ENCODE measurements at places on chromosomes 12 and 14. TPM values are rescaled to one million over a fixed set of nuclear protein-coding genes. Genes with fewer than 3 reads are reported as not detected.

Gene CCDC196
- not detected for total RNA-seq

Gene SLC35F4
- total RNA-seq = not detected

Gene MANSC1
- 0.66 TPM for total RNA-seq

Gene MANSC4
- total RNA-seq = not detected

Gene HSPA2
- total RNA-seq = 3.8 TPM

Gene NOS1
- total RNA-seq = not detected

Gene ZNF140
- 14.9 TPM for total RNA-seq

Gene GDF3
- not detected for total RNA-seq

Gene DCN
- total RNA-seq = not detected

Gene PIWIL1
- total RNA-seq = 0.27 TPM

Gene ADCY4
- 5.8 TPM for total RNA-seq

Gene RNASE7
- not detected for total RNA-seq

Gene SDR9C7
- total RNA-seq = not detected

Gene FLVCR2
- 1.1 TPM for total RNA-seq

Gene CLEC1A
- total RNA-seq = not detected

Gene ANKRD33
- not detected for total RNA-seq

Gene SERPINA5
- not detected for total RNA-seq

Gene STXBP6
- total RNA-seq = not detected

Gene AMDHD1
- 0.86 TPM for total RNA-seq

Gene TBX3
- not detected for total RNA-seq

Gene TC2N
- total RNA-seq = 202 TPM

Gene KRAS
- 47.1 TPM for total RNA-seq

Gene TAS2R9
- not detected for total RNA-seq

Gene DNAI7
- not detected for total RNA-seq

Gene PRKD1
- not detected for total RNA-seq

Gene SMCO2
- total RNA-seq = 0.45 TPM

Gene ATG14
- total RNA-seq = 5.1 TPM

Gene SIX1
- 0.25 TPM for total RNA-seq

Gene PTPRR
- total RNA-seq = not detected

Gene DBX2
- not detected for total RNA-seq

Gene PTGER2
- total RNA-seq = 123 TPM

Gene SMIM41
- total RNA-seq = not detected

Gene TMPRSS12
- not detected for total RNA-seq

Gene PLEKHD1
- 0.16 TPM for total RNA-seq

Gene KLRG1
- 3.5 TPM for total RNA-seq

Gene EPYC
- not detected for total RNA-seq

Gene CDH24
- total RNA-seq = 2.6 TPM

Gene LHX5
- not detected for total RNA-seq

Gene KLRB1
- total RNA-seq = 0.95 TPM

Gene IFNG
- 3.4 TPM for total RNA-seq

Gene RHEBL1
- total RNA-seq = 6.5 TPM

Gene CABP1
- total RNA-seq = not detected

Gene ART4
- not detected for total RNA-seq

Gene BATF
- total RNA-seq = 56.0 TPM

Gene CBLN3
- total RNA-seq = 5.5 TPM

Gene BRMS1L
- 4.7 TPM for total RNA-seq

Gene REM2
- total RNA-seq = 0.34 TPM

Gene KRT83
- total RNA-seq = not detected

Gene PLEKHH1
- total RNA-seq = 0.64 TPM

Gene CCDC38
- total RNA-seq = 0.09 TPM

Gene CORO1C
- 47.7 TPM for total RNA-seq

Gene DPF3
- 2.7 TPM for total RNA-seq

Gene KRT4
- not detected for total RNA-seq

Gene TMEM229B
- total RNA-seq = 19.4 TPM

Gene IL22
- total RNA-seq = not detected

Gene RIPK3
- total RNA-seq = 34.6 TPM
